RPMI7951 (cell line): ENCODE measurements at places on chromosomes 4 and X. TPM values are rescaled to one million over a fixed set of nuclear protein-coding genes. Genes with fewer than 3 reads are reported as not detected.

PRSS12 gene
- total RNA-seq = 0.12 and 0.20 TPM in 2 replicates

- peak; percentile 15 for DNase-seq
Observed at GRCh38 chr4:158170691-158171561, 1.9 kb downstream of the GASK1B start.

- no peak for DNase-seq
Observed at GRCh38 chr4:78312989-78313753, 238.4 kb upstream of the ANXA3 start.

PORCN gene
- total RNA-seq = 27.2 and 33.6 TPM in 2 replicates

DNA sequence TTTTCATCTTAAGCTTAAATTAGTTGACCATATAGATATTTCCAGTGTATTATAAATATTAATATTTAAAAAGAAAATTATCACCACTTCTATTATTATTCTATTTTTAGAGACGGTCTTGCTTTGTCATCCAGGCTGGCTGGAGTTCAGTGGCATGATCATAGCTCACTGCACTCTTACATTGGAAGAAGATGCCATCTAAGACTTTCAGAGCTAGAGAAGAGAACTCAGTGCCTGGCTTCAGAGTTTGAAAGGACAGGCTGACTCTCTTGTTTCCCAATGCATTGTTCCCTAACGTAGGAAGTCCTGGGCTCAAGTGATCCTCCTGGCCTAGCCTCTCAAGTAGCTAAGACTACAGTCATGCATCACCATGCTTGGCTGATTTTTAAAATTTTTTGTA, 75.9 kb downstream of the FIP1L1 start:
- no peak for DNase-seq

- no peak for DNase-seq
Observed at GRCh38 chr4:7394681-7395451, 39.9 kb downstream of the PSAPL1 start.

GRCh38 chrX:63128509-63128908, 222.6 kb downstream of the SPIN4 start:
- DNase-seq = peak; percentile 22

GRCh38 chrX:134167591-134168203, 69.3 kb upstream of the CCDC160 start:
- no peak for DNase-seq

PCDH7 gene
- 0.60 and 1.2 TPM in 2 replicates for total RNA-seq

ARMCX2 gene
- 18.0 and 27.3 TPM in 2 replicates for total RNA-seq

USP27X gene
- total RNA-seq = 1.4 and 1.8 TPM in 2 replicates

- no peak for DNase-seq
Observed at GRCh38 chr4:139508581-139509237, 47.3 kb downstream of the SETD7 start.

HTR2C gene
- total RNA-seq = 0.20 and 0.24 TPM in 2 replicates

COL4A6 gene
- total RNA-seq = 0.60 and 1.1 TPM in 2 replicates

- DNase-seq = no peak
Observed at GRCh38 chrX:115906276-115906675, 264.3 kb upstream of the AGTR2 start.

DNA sequence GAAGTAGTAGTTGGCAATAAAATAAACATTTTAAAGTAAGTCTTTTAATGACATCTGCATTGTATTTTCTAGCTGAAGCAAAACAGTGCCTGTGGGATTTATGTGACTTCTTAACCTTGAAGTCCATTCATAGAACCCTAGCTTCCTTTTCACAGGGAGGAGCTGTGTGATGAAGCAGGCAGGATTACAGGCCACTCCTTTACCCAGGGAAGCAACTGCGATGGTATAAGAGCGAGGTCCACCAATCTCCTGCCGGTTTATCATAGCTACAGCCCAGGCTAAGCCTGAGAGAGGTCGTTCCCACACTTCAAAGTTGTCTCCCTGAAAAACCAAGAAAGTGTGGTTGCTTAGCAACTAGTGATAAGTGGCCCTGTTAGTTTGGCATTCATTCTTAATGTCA, 7.0 kb downstream of the RPL36A start:
- no peak for DNase-seq

LAMP2 gene
- total RNA-seq = 118 and 142 TPM in 2 replicates

- DNase-seq = peak; percentile 52
Observed at GRCh38 chrX:71098302-71098701, 2.7 kb downstream of the FOXO4 start.

DNA sequence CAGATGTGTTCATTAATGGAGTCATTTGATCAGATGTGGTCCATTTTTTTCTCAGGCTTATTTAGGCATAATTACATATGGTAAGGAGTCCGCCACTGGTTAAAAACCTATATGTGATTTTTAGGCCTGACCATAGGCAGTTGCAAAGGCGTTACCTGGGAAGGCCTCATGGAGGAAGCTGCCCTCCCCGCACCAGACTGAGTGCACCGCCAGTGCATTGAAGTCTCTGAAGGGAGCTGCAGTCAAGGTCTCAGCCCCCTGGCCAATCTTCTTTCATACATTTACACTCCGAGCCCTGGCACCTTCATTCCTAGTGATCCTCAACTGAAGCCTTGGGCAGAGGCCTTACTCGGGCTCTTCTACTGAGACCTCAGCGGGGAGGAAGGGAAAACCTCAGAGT, 898.2 kb upstream of the AGA start:
- DNase-seq = no peak

DNA sequence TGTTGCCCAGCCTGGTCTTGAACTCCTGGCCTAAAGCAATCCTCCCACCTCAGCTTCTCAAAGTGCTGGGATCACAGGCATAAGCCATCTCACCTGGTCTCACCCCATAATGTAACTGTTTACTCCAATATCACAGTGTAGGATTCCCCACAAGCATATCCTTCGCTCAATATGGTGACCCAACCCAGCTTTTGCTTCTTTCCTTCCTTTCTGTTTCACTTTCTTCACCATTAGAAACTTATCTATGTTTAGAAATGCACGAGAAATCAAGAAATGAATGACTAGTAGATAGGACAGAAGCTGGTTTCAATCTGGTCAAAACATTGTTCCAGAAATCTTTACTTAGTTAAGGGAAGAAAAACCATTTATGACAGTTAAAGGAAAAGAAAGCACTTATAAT, 18.9 kb downstream of the TSPAN5 start:
- no peak for DNase-seq

DNA sequence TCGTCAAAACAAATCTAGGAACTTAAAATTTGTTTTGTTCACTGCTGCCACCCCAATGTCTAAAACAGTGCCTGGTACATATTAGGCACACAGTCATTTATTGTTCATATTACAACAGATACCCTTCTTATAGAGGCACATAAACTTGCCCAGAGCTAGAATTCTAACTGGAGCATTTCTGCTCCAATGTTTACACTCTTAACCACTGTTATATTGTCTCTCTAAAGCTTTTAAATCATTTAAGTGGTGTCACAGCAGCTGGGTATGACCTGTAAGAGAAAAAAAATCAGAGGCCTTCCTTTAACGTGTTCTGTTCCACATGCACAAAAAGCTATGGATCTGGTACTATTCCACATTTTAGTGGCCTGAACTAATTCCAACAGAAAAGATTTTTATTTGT, 3.0 kb downstream of the UBE2D3 start:
- no peak for DNase-seq

DNA sequence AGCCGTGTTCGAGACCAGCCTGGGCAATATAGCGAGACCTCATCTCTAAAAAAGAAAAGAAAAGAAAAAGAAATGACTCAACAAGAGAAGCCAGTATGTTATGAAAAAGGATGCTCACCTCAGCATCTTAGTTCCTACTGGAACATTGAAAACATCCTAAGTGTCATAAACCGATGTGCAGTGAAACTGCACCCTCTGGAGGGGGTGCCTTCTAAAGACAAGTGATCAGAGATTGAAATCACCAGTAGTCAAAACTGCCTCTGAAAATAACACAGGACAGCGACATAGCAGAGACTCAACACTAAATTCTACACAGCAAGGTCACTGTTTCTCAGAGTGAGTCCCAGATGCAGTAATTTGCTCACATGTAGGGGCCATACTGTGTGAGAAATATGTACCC, 28.0 kb upstream of the ATP6AP2 start:
- peak; percentile 40 for DNase-seq

- DNase-seq = no peak
Observed at GRCh38 chr4:81199831-81200230, 15.2 kb downstream of the PRKG2 start.

ETNPPL gene
- total RNA-seq = under 0.01 TPM in 1 of 2 replicates, not detected in the other

SERPINA7 gene
- total RNA-seq = not detected in 2 replicates

MAMLD1 gene
- total RNA-seq = 3.4 and 5.2 TPM in 2 replicates

DNA sequence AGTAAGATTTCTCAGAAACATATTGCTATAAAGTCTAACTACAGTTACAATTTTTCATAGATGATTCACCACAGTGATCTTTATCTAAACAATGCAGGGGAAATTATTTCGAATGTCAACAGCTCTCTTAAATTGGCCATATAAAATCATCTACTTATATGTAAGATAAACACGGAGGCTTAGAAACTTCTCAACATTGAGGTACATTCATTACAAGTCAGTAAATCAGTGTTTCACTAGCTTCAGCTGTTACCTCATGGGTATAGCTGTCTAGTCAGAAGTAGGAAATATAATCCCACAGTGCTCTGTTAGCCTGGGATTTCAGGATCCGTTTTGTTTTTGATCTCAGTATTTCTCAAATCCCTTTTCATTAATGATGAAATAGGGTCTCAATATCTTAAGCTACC, 43.2 kb downstream of the PCDH7 start:
- no peak for DNase-seq

DNA sequence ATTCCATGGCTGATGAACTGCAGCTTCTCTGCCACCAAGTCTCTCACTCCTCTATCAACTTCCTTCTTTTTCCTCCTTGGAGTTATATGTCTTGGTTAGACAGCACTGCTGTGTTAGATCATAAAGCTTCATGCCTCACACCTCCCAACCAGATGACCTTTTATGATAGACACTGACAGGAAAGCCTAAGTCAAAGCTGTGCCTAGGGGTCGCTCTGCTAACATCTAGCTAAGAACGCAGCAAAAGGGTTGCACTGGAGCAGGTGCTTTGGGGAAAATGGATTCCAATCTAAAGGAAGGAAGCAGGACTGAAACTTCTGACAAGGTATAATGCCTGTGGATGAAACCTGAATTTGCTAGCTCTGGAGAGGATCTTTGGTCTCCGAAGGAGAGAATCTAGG, 509.7 kb downstream of the SMARCA1 start:
- no peak for DNase-seq

DNA sequence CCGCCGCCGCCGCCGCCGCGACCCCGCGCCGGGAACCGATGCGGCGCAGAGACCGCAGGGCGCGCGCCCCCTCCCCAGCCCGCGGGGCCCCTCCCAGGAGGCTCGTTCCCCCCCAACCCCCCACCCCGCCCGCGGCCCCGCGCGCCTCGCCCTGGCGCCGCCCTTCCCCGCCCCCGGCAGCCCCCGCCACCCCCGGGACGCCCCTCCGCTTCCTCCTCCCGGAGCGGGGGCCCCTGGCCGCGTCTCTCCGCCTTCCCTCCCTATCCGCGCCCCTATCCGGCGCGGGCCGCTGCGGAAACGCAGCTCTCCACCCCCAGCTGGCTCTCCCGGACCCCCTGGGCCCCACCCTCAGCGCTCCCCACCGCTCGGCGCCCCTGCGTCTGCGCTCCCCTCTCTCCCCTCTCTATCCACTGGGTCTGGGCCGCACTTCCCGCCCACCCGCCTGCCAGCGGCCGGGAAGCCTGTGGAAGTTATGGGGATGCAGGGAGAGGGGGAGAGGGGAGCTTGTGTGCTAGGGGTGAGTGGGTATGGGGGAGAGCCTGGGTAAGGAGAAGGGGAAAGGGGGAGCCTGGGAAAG, at the start of gene TMEM271:
Gene TMEM271, minus strand, starts transcription at position 51 of the 577 bp plus-strand sequence. CDS start 233 bp downstream, outside the sequence.
- DNase-seq = no peak

GRCh38 chr4:174005422-174005821, 278.0 kb downstream of the FBXO8 start:
- no peak for DNase-seq

ABHD18 gene
- total RNA-seq = 6.7 and 9.3 TPM in 2 replicates

DNA sequence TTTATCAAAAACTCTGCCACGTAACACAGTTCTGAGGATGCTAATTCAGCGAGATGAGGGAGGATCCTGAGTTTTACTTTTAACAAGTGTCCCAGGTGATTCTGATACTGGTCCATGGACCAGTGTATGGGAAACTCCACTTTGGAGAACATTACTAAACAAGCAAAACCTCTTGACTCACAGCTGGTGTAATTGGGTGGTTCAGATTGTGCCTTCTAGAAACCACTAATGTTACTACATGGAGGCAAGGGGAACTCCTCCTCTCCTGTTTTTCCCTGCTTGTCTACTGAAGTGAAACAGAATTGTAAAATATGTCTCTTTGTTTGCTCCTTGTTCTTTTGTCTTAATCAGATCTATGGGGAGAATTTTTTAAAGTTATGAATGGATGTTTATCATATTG, 62.6 kb downstream of the FRAS1 start:
- DNase-seq = no peak

GRCh38 chr4:185534511-185534865, 819 bp downstream of the PDLIM3 start:
- no peak for DNase-seq

- no peak for DNase-seq
Observed at GRCh38 chr4:81600520-81601357, 129.0 kb upstream of the RASGEF1B start.

HSFX3 gene
- not detected in 2 replicates for total RNA-seq
